EH (cell line): ENCODE measurements at places on chromosomes 11 and 22.

GRCh38 chr22:29208502-29208862 is 2.8 kb downstream of the EMID1 start:
- DNase-seq: no peak

- no peak for DNase-seq
These were observed 245.7 kb downstream of the ST3GAL4 start for GRCh38 chr11:126601136-126601535.

DNA sequence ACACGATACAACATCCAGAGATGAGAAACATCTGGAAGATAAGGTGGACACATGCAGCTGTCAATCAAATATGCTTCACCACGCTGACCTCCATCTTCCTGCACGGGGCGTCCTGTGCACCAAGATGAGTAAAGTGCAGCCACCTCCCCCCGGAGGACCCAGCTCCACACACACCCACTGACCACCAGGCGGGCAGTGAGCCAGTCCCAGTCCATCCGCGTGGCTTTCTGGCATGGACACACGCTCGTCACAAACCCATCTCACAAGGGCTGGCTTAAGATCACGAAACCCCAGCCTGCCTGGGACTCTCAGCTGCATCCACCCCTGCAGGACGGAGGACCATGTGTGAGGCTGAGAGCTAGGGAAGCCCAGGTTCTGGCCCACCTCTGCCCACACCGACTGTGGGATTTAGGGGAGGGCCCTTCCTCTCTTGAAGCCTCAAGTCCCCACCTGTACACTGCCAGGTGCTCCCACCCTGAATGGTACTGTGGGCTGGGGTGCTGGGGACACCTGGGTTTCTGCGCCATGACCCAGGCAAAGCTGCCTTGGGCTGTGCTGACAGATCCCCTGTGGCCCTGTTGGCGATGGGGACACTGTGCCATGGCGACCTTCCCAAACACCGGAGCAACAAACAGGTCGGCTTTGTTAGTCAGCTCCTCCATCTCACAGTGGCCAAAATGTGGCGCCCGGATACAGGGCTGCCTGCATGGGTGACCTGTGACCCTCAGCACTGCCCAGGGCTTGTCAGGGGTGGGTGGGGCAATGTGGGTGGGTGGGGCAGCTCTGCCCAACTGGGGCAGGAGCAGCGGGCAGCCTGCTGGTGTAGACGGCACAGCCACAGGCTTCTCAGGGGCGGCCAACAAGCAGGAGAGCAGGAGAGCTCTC is 629.0 kb downstream of the TBC1D22A start:
- no peak for DNase-seq

DNA sequence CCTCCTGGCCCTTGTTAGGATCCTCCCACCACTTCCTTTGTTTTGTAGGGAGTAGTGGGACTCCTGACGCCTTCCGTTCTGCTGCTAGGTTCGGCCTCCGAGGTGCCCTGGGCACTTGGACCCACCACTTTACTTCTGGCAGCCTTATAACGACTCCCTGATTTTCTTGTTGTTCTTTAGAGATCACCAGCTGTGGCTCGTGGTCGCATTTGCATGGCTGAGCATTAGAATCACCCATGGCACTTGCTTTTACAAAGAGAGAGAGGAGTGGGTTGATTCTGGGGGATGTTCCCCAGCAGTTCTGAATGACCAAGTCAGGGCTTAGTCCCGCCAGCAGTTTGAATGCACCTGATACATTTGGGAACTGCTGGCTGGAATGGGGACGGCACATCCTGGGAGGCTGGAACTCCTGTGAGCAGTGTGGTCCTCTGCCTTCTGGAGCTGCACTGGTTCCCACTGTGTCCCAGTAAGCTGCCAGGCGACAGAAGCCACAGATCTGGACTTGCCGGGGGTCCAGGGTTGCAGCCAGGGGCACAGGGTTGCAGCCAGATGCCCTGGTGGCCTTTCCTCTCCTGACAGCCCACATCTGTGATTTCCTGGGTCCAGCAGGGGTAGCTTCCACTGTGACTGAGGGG is 4.1 kb downstream of the TUB start:
- no peak for DNase-seq

DNA sequence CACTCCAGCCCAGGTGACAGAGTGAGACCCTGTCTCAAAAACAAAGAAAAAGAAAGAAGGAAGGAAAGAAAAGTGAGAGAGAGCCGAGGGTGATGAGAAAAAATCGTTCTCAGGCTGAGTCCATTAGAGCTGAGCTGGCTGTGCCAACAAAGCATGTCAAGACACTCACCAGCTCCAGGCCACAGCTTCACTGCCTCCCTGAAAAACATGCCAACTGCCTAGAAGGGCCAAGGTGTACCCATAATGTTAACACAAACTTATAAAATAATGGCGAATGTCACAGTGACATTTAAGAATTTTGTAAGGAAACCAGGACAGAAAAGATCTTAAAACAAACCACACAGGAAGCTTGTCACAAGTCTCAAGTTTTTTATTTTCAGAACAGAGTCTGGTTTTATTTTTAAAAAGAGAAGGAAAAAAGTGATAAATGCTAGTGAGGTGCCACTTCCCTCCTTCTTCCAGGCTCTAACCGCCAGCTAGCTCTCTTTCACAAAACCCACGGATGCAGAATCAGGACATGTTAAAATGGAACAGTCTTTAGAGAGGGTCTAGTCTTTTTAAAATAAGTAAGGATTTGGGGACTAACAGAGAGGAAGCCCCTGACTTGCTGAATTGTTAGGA is 5.1 kb downstream of the TMEM121B start:
- DNase-seq: no peak

DNA sequence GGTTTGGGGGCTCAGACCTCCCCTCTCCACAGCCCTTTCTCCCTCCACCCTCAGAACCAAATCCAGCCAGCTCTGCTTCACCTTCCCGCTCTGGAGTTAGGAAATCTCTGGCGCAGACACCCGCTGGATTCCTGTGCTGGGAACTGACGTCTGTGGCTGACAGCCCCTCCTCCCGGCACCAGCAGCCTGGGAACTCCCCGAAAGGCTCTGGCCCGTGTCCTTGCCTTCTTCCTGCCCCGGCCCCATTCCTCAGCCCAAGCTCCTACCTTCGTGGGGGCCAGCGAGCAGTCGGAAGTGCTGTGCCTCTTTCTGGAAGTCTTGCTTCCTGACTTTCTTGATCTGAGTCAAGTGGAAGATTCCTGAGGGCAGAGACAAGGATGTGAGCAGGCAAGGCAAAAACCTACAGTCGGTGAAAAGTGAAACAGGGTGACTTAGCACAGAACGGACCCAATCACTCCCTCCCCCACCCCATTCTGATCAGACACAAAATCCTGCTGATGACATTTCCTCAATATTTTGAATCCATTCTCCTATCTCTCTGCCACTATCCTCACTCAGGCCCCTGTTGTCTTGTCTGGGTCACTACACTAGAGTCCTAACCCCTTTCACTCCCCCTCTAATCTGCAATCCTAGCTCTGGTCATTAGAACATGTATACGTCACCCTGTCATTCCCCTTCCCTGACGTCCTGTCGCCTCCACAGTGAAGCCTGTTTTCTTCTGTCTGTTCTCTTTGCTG is 34.1 kb downstream of the CHRDL2 start:
- DNase-seq: peak; percentile 94

DNA sequence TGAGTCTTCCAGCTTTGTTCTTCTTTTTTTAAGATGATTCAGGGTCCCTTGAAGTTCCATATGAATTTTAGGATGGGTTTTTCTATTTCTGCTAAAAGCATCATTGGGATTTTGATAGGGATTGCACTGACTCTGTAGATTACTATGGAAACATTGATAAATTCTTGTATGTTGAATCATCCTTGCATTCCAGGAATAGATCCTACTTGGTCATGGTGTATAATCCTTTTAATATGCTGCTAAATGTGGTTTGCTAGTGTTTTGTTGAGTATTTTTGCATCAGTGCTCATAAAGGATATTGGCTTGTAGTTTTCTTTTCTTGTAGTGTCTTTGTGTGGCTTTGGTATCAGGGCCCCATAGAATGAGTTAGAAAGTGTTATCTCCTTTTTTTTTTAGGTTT is 34.9 kb upstream of the PHOX2A start:
- DNase-seq: peak; percentile 80

- peak; percentile 33 for DNase-seq
These were observed 27.5 kb downstream of the MAML2 start for GRCh38 chr11:96315476-96315875.

- peak; percentile 59 for DNase-seq
These were observed 3.9 kb upstream of the RAB38 start for GRCh38 chr11:88179141-88179540.

DNA sequence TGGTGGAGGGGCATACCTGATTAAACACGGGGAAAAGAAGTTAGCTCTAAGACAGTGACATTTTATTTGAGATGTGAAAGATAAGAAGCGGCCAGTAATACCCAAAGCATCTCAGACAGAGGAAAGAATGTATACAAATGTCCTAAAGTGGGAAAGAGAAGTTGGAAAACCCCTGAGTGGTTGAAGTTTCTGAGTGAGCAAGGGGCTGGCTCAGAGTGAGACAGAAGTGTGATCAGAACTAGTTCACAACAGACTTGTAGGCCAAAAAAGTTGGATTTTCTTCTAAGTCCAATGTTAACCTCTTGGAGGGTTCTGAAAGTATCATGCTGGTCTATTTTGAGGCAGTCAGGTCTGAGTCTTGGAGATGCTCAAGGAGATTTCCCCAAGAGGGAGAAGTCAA is 608.7 kb downstream of the SOX6 start:
- peak; percentile 50 for DNase-seq

- DNase-seq: no peak
These were observed 1109.1 kb downstream of the JRKL start for GRCh38 chr11:97498891-97499290.

- DNase-seq: no peak
These were observed 66.1 kb downstream of the ARHGAP42 start for GRCh38 chr11:100753172-100753543.

- no peak for DNase-seq
These were observed 303.5 kb upstream of the PITPNB start for GRCh38 chr22:28222571-28222970.

DNA sequence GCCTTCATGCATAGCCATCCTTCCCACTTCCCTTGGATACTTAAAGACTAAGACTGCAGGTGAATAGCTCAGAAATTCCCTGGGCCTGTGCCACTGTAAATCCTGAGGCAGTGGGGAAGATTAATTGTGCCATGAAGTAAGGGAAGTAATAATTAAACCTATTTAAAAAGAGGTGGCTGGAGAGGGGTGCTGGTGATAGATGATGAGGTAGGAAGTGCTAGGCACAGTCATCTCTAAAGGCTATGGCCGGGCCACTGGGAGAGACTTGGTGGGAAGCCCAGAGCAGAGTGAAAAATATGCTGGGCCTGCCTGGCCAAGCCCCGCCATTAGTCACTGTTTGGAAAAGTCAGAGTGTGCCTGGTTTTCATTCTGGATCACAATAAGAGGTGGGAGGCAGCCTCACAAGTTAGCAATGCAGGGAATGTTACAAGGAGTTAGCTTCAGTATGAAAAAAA is 197.2 kb upstream of the PITPNB start:
- DNase-seq: peak; percentile 94

- DNase-seq: peak; percentile 34
These were observed 487.9 kb upstream of the LRRC4C start for GRCh38 chr11:41947392-41947791.

- no peak for DNase-seq
These were observed 1335.3 kb downstream of the TBC1D22A start for GRCh38 chr22:48097723-48098122.

DNA sequence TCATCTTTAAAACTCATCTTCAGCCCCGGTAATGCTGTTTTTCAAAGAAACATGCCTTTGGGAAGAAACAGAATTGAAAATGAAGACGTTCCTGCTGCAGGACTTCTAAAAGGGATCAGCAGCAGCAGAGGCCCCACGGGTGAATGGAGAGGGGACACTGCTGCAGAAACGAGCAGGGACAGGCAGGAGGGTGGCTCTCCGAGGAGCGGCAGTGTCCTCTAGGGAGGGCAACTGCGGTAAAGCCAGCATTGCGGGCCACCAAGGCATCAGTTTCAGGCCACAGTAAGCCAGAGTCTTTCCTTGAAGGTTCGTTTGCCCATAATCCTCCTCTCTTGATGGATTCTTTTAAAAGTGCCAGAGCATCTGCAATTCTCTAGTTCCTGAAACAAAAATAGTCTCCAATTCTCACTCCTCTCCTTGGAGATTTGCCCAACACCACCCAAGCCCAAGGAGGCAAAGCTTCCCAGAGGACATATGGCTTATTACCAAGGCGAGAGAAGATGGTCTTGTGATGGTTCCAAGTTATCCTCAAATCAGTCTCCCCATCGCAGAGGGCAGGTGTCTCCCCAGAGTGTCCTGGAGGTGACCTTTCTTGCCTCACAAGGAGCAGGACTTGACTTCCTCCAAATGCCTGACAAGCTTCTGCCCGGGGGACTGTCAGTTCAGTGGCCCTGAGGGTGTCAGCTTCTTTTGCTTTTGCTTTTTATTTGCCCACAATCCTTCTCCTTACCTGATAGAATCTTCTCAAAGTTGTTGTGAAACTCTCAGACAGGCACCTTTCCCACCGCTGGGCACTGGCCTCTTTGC is 341.1 kb upstream of the B3GAT1 start:
- DNase-seq: no peak

- DNase-seq: peak; percentile 97
These were observed 59.6 kb downstream of the PISD start for GRCh38 chr22:31602259-31602952.

DNA sequence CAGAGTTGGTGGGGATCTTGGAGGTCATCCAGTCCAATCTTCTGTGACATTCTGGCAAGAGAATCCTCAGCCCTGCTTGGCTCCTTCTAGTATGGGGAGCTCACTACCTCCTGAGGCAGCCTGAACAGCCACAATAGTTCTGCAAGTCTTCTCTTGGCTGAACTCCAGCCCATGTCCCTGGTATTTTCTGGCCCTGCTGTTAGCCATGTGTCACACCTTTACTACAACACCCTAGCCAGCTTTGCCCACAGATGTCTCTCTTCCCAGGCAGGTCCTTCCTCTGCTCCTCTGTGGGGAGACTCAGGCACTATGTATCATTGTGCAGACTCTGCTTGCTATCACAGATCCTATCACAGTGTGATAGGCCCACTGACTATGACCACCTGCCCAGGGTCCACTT is 297.7 kb downstream of the CTTN start:
- no peak for DNase-seq

- no peak for DNase-seq
These were observed 4.6 kb upstream of the DIXDC1 start for GRCh38 chr11:111932611-111932950.

DNA sequence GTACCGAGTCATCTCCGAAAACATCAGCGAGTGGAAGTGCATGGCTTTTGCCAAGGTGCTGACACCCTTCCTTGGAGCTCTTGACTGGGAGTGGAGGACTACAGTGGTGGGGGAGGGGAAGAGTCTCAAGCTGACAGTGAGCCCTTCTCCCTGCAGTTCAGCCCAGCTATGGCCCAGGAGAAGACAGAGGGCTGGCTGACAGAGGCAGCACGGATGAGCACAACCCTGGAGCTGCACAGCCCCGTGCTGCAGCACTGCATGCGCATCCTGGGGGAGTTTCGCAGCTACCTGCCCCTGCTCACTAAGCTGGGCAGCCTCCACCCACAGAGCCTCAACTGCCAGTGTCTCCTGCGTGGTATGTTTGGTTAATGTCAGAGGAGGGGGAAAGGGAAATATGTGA is 41.4 kb downstream of the DNHD1 start:
- DNase-seq: no peak

GRCh38 chr11:48054994-48055291 is 74.6 kb downstream of the PTPRJ start:
- DNase-seq: no peak

- DNase-seq: peak; percentile 73
These were observed 6.7 kb upstream of the CCDC90B start for GRCh38 chr11:83292709-83293456.
